K562 (cell line): ENCODE measurements at places on chromosomes 4 and X. TPM values are rescaled to one million over a fixed set of nuclear protein-coding genes. Genes with fewer than 3 reads are reported as not detected.

DNA sequence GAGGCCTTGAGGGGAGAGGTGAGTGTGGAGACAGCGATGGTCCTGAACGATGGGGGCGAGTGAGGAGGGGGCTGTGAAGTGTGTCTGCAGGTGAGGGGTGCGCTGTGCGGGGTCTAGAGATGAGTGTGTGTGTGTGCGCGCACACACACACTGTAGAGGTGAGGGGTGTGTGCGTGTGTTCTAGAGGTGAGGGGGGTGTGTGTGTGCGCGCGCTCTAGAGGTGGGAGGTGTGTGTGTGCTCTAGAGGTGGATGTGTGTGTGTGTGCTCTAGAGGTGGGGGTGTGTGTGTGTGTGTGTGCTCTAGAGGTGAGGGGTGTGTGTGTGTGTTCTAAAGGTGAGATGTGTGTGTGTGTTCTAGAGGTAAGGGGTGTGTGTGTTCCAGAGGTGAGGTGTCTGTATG is 574 bp downstream of the BST1 start:
- no peak for DNase-seq

DNA sequence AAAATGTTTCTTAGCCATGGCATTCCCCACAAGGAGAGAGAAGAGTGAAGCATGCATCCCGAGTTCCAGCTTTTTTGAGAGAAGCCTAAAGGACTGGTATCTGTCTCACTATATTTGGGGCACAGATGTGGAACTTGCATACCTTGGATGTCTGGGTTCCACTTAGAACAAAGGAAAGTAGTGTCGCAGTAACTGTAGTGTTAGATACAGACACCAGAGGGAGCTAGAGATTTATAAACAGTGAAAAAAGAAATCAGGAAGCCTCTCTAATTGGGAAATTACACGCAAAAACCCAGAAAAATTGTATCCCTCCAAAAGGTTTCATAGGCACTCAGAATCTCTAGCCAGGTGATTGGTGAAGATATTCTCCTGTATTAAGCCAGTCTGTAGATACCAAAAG is 34.4 kb downstream of the AGTR2 start:
- DNase-seq, result no peak

- DNase-seq, result no peak
Measured at GRCh38 chr4:110632506-110633357, 9.9 kb upstream of the PITX2 start.

DNA sequence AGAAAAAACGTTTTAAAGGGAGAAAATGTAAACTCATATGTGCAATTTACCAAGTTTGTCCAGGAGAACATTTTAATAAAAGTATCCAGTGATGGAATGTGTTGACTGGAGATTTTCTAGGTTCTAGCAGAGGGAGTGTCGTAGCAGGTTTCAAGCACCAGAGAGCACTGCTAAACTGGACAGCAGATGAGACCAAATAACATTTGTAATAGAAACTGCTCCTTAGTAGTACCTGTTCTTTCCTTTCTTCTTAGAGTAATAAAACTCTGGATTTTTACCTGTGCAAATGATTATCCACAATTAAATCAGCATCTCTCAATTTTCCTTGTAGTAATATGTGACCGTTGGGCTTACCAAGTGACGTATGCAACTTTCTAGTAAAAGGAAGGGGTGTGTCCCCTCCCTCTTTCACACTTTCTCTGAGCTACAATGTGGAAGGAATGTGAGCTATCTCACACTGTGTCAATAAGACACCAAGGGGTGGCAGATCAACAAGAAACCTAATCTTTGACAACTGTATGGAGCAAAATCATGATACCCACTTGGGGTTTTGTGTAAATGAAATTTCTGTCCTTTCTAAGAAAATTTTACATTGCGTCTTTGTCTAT is 9.5 kb downstream of the HPGDS start:
- peak; percentile 46 for DNase-seq

DNA sequence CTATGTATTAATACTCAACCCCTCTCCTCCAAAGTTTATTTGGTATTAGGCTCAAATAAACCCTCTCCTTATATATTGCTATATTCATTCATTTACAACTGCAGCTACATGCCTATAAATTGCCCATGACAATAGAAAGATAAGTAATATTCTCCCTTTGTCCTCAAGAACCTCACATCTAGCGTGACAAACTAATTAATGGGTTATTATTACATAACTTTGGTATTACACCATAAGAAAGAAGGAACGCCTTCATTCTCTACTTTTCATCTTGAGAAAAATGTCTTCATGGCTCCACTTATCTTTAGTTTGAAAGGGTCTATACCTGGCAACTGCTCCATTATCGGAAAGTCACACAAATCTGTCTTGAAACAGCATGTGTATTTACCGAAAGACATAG is 157.7 kb upstream of the RASGEF1B start:
- DNase-seq, result no peak

DNA sequence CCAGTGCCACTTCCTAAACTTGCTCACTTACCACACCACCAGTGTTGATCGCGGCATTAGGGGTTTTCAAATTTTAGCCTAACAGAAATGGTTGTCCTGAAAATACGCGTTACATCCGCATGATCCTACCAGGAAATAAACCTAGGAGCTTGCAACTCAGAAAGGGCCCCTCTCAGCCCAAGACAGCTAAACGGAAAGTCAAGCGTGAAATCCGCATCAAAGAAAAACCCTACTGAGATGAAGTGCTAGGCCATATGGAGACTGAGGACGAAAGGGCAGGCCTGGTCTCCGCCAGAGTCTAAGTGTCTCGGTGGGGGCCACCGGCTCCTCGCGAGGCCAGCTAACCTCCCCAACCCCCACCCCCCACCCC is 626 bp downstream of the YTHDC1 start:
- DNase-seq, result no peak

- no peak for DNase-seq
Measured at GRCh38 chr4:38968668-38969067, 63.5 kb downstream of the TMEM156 start.

GRCh38 chr4:9800848-9801247 is 19.4 kb downstream of the DRD5 start:
- no peak for DNase-seq

DNA sequence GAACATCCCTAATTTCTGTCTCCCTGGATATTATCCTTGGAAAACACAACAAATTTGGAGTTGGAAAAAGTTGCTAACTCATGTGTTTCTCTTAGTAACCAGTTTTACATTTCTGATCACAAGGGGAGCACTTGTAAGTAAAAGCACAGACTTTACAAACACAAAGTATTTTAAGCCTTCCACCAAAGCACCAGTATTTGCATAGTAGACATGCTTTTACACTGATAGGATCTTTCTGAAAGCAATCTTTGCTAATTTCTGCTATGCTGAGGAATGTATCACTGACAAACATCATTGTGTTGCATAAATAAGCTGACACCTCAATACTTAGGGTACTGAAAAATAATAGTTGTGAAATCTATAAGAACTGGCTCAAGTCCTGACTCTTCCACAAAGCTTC is 100.6 kb downstream of the MID1 start:
- DNase-seq, result no peak

- DNase-seq, result no peak
Measured at GRCh38 chr4:78131403-78131802, 74.3 kb downstream of the FRAS1 start.

DNA sequence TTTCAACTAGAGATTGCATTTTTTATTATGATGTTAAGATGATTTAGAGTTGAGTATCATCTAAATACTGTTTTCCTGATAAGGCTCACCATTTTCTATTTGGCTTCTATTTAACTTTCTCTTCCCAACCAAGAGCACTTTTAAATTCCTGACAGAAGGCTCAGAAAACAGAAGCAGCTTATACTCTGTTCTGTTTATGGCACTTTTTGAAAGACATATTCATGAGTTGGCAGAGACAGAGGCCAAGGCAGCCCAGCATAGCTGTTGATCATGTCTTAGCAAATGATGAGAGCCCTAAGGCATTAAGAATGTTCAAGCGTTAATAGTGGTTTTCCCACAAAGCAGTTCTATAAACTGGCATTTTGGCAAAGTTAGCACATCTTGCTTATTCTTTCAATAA is 330.3 kb downstream of the TRAM1L1 start:
- DNase-seq, result no peak

- no peak for DNase-seq
Measured at GRCh38 chrX:30364229-30364628, 55.0 kb upstream of the NR0B1 start.

DNA sequence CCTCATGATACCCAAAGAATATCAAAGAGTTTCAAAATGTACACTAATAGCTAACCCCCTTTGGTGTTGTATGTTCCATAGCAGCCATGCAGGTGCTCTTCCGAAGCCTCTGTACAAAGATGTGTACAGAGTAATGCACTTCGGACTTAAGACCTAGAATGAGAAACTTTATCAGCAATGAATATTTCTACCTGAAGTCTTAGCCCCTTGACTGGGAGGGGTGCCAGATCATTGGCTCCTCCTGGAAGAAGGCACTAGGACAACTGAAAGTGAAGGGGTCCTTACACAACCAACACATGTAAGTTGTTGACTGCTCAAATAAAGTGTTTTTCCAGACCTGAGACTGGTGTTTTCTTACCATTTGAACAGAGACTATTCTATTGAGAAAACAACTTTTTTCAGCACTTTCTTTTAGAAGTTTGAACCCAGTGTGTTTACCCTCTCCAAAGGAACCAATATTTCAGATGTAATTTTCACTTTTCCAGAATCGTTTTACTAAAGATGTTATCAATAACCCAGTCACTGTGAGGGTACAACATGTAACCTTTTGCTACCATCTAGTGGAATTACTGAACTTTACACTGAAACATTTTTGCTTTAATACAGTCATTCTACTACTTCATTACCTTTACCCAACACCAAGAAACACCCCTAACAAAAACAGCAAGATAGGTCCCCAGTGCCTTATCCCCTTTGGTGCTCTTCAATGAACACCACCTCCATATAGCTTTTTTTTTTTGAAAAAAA is 33.3 kb upstream of the PRDX4 start:
- DNase-seq, result peak; percentile 12

GRCh38 chrX:39487166-39487968 is 610.4 kb downstream of the BCOR start:
- DNase-seq, result no peak

DNA sequence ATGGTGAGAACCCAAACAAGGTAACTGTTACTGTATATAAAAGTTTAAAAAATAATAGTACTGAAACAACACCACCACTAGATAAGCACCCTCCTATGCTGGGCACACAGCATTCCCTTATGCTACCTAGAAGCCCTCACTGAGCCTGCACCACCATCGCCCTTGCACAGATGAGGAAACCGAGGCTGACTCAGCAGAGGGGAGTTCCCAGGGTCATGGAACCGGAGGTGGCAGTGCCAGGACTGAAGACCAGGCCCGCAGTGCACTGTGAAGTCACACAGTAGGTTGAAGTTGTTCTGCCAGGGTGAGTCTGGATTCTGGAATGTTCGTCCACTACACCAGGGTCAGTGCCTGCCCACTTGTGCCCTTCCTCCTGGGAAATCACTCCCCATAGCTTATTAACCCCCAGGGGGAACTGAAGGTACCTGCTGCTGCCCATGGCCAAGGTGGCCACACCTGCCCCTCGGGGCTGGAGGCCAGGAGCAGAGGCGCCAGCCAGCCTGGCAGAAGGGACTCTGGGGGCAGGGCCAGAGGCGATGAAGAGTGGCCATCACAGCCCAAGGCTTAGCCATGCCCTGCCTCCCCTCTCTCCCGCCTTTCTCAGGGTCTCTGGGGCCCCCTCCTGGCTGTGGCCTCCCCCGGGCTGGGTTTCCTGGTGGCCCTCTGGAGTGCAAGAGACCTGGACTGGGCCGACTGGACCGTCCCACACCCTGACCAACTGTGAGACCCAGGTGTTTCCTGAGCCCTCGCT is 15.1 kb upstream of the ABLIM2 start:
- no peak for DNase-seq

DNA sequence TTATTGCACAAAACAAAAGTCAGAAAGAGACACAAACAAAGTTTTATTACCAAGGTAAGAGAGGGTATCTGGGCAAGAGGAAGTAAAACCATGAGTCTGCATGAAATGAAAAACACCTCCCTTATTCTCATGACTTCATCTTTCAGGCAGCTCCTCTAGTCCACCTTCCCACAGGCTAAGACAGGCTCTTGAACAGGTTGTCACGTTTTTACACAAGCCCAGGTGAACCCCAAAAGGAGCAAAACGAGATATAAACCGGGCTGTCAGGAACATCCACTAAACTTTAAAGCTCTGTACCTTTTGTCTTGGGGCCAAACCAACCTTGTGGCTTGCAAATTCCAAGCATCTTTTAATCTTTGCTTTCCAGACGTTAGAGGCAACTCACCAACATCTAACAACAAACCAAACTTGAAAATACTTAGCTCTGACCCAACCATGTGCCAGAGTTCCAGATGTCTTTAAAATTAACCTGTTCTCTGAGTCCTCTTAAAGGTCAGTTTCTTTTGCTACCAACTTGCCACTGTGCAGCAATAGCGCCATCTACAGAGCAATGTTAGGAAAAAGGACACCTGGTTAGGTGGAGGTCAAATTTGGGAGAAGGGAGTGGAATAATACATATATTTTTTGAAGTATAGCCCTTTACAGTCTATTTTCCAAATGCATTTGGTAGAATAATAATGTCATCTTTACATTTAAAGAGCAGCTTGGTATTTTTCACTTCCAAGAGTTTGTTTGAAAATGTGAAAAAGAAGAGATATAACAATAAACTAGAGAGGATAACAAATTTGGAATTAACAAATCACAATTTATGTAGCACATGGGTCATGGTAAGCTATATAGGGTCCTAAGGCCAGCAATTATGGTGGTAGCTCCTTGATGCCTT is 73.1 kb downstream of the QRFPR start:
- DNase-seq, result peak; percentile 56

- DNase-seq, result peak; percentile 40
Measured at GRCh38 chrX:48520976-48521352, 644 bp upstream of the EBP start.

GRCh38 chr4:110867981-110868720 is 245.3 kb upstream of the PITX2 start:
- no peak for DNase-seq

GRCh38 chr4:3765271-3766035 is 732 bp upstream of the ADRA2C start:
- peak; percentile 86 for DNase-seq

DNA sequence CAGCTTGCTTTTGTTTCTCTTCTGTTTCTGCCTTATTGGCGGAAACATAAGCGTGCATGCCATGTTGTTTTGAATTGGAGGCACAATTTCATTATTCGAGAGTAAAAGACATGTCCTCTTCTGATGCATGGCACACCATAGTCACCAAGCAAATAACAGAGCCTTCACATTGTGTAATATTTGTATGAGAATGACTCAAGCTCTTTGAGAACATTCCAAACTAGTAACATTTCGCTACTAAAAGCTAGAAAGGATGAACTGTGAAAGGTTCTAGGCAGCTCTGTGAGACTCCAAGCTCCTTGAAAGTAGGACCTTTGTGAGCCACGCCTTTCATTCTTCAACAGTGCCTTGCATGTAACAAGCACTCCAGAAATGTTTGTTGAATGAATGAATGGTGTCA is 9.2 kb upstream of the ANXA3 start:
- no peak for DNase-seq

Gene TMSB15C
- not detected in 2 replicates for total RNA-seq

Gene SEC31A
- total RNA-seq, result 173 and 174 TPM in 2 replicates

Gene LONRF3
- total RNA-seq, result 9.4 and 10.1 TPM in 2 replicates

Gene HTN3
- not detected in 2 replicates for total RNA-seq

Gene CXCL11
- total RNA-seq, result 4.0 and 4.5 TPM in 2 replicates

Gene SOWAHB
- not detected in 2 replicates for total RNA-seq

Gene ASB9
- 0.51 and 0.82 TPM in 2 replicates for total RNA-seq
